Mesothelial cell of epicardium (in vitro differentiated cells): ENCODE measurements at places on chromosomes 12 and 14.

DNA sequence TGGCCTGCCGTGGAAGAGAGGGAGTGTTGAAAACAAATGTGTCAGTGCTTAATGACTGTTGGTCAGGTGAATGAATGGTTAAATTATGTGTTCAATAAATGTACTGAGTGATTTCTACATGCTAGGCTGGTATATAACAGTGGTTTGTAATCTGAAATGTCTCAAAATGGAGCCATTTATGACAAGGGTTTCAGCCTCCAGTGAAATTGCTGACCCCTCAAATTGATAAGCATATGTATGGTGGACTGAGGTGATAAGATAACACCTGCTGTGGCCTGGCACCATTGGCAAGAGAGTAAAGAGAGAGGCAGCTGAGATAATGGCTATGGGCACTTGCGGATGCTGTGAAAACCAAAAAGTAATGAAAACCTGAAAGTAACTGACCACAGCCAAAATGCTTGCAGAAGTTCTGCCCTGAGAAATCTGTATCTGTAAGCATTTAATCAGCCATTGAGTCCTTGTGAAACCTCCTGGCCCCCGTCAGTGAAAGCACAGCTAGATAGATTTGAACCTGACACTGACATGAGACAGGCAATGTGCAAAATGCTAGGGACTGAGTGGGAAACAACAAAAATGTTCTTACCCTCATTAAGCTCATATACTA, 1.4 kb upstream of the BCAT1 start:
- no peak for DNase-seq

DNA sequence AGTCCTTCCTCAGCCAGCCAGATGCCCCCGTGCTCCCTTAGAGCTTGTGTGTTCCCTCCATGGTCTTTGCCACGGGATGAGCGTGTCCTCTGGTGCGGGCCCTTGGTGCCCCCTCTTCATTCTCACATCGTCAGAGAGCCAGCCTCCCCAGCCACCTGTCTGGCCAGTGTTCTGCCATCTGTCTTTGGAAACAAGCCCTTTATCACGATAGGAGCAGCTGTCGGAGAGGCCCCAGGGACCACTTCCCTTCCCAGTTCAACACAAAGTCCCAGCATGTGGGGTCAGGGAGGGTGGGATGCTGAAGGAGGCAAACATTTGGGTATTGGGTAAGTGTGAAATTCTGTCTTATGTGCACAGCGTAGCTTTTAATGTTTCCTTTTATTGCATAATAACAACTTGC, 44.5 kb downstream of the DYNC1H1 start:
- no peak for DNase-seq

DNA sequence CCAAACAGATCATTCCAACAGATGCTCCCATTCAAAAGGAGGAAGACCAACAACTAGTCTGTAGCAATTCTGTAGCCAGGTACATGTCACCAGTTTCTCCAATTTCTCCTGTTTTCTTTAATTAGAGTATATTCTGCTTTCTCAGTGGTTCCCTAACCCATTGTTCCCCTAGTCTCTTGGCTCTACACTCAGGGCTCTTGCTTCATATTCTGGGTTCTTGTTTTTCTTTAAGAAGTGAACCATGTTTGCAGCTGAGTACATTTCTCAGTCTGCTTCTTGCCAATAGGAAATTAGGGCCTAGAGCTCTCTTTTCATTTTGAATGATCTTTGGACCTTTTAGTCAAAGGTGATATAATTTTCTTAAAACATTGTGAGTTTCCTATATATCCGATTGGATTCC, 29.4 kb upstream of the STXBP6 start:
- DNase-seq = no peak

DNA sequence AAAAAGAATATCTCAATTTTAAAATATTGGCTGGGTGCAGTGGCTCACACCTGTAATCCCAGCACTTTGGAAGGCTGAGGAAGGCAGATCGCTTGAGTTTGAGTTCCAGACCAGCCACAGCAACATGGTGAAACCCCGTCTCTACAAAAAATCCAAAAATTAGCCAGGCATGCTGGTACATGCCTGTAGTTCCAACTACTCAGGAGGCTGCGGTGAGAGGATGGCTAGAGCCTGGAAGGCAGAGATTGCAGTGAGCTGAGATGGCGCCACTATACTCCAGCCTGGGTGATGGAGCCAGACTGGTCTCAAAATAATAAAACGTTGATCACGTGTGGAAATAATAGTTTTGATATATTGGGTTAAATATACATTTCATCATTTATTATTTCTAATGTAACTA, 5.7 kb downstream of the MTRFR start:
- DNase-seq = no peak

DNA sequence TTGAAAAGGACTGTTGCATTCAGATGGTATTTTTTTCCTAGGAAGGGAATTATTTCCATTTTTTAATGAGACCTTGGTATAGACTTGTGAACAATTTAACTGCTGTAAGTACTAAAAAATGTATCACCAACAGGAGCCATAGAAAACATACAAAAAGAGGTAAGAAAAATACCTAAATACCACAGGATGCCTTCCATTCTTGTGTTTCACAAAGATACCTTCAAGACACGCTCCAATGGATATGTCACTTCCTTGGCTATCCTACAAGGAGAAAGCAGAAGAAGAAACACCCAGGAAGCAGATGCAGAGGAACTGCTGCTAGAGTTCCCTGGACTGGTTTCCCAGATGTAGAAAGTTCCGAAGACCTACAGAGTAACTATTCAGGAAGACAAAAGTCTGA, 54.2 kb downstream of the PTPN21 start:
- no peak for DNase-seq

DNA sequence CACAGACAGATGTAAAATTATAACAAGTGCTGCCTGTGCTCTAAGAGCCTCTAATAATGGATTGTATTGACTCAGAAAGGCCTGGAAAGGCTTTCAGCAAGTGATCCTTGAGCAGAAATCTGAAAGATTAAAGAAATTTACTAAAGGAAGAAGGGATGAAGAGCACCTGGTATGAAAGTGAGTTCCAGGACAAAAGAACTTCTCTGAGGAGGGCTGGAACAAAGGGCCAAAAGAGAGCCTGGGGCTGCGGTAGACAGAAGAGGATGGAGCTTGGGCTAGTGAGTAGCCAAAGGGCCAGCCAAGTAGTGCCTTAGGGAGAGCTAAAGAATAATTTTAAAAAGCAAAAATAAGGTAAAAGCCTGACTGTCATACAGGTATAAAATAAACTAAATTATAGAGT, 44.0 kb downstream of the BCAT1 start:
- DNase-seq = no peak

DNA sequence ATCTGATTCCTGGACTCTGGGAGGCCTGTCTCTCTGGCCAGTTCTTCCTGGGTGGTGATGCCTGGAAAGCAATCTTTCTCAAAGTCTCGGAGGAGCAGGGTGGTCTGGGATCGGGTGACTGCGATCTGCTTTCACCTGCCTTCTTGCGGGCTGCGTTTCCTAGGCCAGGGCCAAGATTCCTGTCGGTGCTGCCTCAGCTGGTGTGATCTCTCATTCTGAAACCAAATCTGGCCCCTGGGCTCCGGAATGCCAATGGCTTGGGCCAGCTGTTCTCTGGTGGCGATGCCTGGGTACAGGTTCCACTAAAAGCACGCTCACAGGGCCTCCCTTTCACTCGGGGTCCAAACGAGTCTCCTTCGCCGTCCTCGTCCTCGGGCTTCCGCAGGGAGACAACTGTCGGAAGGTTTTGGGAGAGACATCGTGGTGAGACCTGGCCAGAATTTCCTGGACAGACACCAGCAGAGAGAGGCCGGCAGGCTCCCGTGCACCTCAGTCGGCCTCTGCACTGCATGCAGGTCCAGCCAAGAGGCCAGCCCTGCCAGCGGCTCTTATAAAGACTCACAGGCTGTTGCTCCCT, 187.1 kb downstream of the ALG10 start:
- DNase-seq = no peak
